Lung microvascular endothelial cell (primary cell): ENCODE measurements at places on chromosomes 4 and X. TPM values are rescaled to one million over a fixed set of nuclear protein-coding genes. Genes with fewer than 3 reads are reported as not detected.

DNA sequence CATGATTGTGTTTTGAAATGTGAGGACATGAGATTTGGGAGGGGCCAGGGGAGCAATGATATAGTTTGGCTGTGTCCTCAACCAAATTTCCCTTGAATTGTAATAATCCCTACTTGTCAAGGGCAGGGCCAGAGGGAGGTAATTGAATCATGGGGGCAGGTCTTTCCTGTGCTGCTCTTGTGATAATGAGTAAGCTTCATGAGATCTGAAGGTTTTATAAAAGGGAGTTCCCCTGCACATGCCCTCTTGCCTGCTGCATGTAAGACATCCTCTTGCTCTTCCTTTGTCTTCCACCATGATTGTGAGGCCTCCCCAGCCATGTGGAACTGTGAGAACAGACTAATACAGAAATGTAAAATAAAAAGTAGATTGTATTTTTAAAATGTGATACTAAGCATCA, 1294.9 kb downstream of the ADGRL3 start:
- DNase-seq = no peak

DNA sequence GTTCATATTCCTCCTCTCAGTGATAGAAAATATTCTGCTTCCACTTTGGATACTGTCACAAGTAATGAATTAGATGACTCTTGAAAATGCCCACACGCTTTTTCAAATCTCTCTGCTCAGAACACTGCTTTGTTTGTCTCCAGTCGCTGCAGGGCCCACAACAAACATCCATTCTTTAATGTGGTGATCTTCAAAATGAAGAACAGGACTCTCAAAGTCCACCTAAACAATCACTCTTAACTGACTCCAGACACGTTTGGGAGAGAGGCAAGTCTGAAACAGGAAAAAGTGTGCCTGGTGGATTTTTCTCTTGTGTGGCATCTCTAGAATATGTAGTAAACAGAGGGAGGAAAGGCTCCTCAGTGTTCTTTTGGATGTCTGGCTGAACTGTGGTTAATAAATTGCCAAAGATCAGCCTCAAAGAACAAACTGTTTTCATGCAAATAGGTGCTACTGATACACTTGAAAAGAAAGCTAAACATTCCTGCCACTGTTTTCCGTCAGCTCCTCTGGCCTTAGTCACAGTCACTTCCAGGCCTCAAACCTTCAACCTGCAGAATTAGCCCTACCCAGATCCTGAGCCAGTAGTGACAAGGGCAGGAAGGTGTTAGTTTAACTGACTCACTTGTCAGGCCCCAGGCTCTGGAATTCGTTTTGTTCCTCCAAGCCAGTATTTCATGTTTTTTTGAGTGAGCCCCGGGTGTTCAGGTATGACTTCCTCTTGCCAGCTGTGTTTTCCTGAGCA, 259.6 kb upstream of the GPC4 start:
- no peak for DNase-seq

- DNase-seq = no peak
Observed at GRCh38 chr4:156251373-156252065, 297.9 kb upstream of the CTSO start.

DNA sequence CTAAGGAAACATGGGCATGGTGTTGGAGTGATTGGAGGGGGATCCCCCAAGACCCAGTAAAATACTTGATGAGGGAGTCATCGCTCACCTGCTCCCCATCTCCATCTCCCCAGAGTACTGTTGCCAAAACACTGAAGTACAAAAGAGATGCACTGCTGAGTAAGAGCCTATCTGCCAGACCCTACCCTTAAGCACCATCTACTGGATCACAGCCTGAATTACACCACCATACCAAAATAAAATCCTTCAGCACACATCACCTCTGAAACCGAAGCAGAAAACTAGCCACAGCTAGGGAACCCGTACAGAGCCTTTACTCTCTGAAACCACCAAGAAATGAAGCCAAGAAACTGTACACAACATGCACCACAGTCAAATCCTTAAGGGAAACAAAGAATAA, 466.3 kb upstream of the ACTRT1 start:
- peak; percentile 3 for DNase-seq

DNA sequence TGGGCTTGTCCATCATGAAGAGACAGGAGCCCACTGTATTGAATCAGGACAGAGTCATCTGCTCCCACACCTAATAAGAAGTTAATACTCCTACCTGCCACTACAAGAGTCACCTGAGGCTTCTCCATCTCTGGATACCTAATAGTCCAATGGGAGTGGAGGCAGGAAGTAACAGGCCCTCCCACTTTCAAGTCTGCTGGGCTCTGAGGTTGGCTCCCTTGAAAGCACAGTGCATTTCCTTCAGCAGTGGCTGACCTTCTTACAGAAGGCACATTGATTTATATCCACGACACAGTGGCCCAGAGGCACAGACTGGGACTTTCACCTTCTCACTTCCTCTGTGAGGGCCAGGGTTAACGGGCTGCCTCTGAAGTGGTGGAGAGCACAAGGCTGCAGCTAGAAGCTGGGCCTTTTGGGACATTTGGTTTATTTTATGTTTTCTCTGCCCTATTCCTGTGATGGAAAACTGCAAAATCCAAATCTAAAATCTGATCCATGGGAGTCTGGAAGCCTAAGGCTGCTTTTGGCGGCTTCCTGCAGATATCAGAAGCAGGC, 38.1 kb downstream of the FRG2 start:
- DNase-seq = no peak

- DNase-seq = no peak
Observed at GRCh38 chr4:123248085-123248659, 148.4 kb upstream of the SPRY1 start.

DNA sequence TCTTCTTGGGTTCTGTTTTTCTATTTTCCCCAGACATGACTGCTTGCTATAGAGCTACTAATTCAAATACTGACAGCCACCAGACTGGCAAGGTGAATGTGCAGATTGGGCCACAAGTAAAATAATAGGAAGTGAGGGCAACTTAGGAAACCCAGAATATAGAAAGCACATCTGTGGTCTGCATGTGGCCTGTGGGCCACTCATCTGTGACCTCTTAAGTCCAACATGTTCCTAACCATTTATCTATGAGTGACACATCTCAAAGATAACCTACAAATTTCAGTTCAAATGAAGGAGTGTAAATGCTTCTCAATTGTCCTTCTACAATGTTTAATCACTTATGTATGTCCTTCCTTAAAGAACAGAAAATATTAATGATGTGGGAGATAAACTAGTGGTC, 128.9 kb downstream of the REELD1 start:
- no peak for DNase-seq

- no peak for DNase-seq
Observed at GRCh38 chr4:15897577-15897976, 41.0 kb downstream of the FGFBP1 start.

DNA sequence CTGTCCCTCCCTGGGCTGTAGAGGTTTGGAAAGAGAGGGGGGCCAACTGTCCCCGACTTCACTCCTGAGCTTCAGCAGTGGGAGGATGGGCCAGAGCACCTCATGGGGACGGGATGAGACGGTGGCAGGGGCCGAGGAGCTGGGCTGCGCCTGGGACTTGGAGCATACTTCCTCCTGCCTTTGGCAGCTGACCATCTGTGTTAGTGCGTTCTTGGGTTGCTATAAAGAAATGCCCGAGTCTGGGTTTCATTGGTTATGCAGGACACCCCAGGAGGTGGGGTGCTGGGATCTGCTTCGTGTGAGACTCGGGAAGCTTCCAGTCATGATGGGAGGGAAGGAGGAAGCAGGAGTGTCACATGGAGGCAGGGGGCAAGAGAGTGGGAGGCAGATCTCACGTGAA, 7.4 kb downstream of the PSAPL1 start:
- DNase-seq = no peak

GRCh38 chr4:165842684-165843083, 30.4 kb upstream of the TLL1 start:
- DNase-seq = no peak

DNA sequence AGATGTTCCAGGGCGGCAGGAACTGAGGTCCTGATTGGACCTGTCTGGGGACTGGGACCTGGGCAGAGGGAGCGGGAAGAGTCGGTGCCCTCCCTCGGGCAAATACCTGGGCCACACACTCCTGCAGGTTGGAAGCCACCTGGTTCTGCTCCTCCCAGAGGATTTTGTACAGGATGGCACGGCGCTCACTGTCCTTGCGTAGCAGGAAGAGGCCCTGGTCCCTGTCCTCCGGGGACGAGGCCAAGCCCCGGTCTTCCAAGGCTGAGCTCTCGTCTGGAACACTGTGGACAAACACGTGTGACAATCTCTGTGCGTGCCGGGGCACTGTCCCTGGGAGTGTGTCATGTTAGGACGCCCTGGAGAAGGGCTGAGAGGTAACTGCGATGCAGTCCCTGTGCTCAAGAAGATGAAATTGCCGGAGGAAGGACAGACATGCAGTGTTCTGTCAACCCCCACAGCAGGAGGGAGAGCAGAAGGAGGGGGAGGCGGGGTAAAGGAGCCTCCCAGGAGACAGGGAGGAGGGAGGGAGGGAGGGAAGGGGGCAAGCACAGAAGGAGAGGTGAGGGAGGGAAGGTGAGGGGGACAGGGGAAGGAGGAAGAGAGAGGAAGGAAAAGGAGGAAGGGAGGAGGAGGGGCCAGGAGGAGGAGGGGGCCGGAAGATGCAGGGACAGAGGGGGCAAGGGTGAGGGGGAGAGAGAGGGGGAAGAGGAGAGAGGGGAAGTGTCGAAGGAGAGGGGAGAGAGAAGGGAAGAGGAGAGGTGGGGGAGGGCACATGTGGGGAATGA, 29.0 kb downstream of the PDHA1 start:
- no peak for DNase-seq

DNA sequence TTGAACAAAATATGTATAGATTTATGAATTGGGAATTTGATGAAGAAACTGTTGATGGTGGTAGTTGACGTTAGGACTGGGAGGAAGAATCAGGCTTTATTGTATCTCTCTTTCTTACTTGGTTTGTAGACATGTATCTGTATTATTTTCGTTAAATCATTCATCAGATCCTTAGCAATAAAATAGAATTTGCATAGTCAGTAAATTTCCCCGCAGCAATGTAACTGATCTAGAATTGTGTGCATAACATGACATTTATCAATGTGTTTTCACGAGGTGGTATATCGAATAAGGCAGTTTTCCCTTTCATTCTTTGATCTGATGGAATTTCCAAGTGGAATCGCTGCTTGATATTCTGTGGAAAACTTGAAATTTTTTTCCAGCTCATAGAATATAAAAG, 308.8 kb downstream of the SPRY1 start:
- DNase-seq = no peak

GRCh38 chr4:39792529-39792928, 94.6 kb downstream of the UBE2K start:
- no peak for DNase-seq

DNA sequence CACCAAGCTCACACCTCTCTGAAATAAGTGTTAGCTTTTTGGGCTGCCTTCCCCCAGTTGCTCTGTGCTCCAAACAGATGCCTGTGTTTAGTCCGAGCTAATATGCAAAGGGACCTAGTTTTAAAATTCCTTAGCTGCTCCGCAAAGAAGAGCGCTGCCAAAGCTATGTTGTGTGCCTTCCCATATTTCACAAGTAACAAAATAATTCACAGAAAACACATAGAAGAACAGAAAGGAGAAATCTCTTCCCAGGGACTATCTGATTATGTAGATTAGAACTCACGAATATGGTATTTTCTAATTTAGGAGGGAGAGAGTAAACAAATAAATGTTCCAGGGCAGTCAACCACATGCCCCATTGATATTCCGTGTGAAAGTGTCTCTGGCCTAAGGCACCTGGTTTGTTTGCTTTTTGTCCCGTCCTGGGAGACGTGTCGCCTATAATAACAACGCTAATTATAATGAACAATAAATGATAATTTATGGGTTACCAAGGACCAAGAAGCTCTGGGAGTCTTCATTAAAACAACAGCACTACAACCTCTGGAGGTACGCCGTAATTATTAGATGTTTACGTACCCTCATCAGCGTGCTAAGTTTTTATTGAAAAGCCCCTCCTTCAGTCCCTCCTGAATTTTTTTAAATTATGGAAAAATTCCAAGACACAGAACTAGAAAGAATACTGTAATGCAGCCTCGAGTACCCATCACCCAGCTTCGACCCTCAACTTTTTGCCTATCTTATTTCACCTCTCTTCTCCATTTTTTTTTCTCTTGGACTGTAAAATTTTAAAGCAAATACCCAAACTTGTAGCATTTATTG, 1.2 kb upstream of the CCNG2 start:
- no peak for DNase-seq

- no peak for DNase-seq
Observed at GRCh38 chr4:48037117-48037462, 20.5 kb downstream of the NIPAL1 start.

- peak; percentile 94 for DNase-seq
Observed at GRCh38 chrX:48591255-48591791, 6.0 kb upstream of the WDR13 start.

DNA sequence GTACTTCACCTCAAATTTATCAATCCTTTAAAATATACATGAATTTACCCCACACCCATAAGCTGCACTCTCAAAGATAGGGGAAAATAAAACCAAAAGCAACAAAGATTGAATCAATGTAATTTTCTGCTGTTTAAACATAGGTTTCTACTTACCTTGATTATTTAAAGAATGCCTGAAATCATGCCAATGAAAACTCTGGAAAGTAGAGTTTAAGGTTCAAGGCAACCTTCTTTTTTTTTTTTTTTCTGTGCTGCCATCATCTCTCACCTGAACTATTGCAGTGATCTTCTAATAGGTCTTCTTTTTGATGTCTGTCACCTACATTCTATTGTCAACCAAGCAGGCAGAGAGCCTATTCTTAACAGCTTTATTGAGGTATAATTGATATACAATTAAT, 682.1 kb downstream of the IL1RAPL1 start:
- DNase-seq = no peak

PNCK gene
- total RNA-seq = not detected in 2 replicates

PLA2G12A gene
- 5.7 and 7.7 TPM in 2 replicates for total RNA-seq

DGKK gene
- total RNA-seq = not detected in 2 replicates

HSD17B13 gene
- under 0.01 TPM in 2 replicates for total RNA-seq

BMP3 gene
- total RNA-seq = not detected in 2 replicates

HSFX4 gene
- total RNA-seq = not detected in 2 replicates

VEGFD gene
- total RNA-seq = 0.20 and 0.22 TPM in 2 replicates

PDCL2 gene
- not detected in 2 replicates for total RNA-seq

SPANXC gene
- not detected in 2 replicates for total RNA-seq

DCLK2 gene
- total RNA-seq = 1.2 and 1.7 TPM in 2 replicates

MID1IP1 gene
- total RNA-seq = 10.0 and 12.7 TPM in 2 replicates

SPIN4 gene
- 4.6 and 9.5 TPM in 2 replicates for total RNA-seq
